Gastrocnemius medialis (tissue), 4 donors: ENCODE measurements at places on chromosomes 6 and 20. TPM values are rescaled to one million over a fixed set of nuclear protein-coding genes. Genes with fewer than 3 reads are reported as not detected.
A peak's percentile ranks its signal among the peaks of the same experiment; 100 is the strongest.

- no peak overlapping the region for H3K4me3 ChIP-seq
- no peak overlapping the region for H3K27ac ChIP-seq
- no peaks in the 10 kb centered on the region for H3K36me3 ChIP-seq
- H3K4me1 ChIP-seq: no peaks in the 10 kb centered on the region
- H3K27me3 ChIP-seq: no peaks in the 10 kb centered on the region
Measured at GRCh38 chr6:35969646-35970045, 48.7 kb upstream of the SRPK1 start.

GRCh38 chr6:141451511-141452353, 681.0 kb upstream of the GJE1 start:
- no peak for DNase-seq
- H3K4me3 ChIP-seq: no peak overlapping the region
- H3K4me1 ChIP-seq: no peaks in the 10 kb centered on the region
- no peaks in the 10 kb centered on the region for H3K36me3 ChIP-seq

DNA sequence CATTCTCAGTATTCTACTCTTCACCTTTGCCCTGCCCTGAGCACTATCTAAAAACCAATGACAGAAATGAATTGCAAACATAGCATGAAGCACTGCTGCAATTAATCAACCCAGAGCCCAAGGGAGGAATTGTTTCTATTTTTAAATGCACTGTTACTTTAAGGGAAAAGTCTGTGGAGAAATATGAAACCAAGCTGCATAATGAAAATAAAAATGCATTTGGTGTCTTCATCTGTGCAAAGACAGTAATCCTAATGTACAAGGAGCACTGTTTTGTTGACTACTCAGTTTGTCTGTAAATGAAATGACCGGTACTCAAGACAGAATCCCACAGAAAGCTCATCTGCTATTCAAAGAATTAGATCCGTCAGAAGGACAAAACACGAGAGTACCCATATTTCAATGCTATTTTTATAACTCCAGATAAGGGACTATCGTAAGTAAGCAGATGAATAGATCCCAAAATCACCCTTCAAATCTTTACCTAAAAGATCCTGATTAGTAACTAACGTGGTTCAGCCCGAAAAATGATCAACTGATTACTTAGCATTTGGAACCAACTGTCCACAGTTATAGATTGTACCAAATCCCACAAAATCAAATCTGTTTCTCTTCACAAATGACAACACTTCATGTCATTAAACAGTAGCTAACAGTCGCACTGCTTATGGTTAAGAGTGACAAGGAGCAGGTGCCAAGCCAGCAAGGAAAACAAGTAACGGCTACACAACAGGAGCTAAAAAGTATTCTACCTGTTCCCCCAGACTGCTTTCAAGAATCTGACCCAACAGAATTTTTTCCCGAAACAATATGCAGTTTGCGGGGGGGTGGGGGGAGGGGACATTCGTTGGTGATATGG, 2.4 kb downstream of the KIF13A start:
- DNase-seq: peak; percentile 21
- H3K4me3 ChIP-seq: peak overlapping the region; percentile 61
- peak overlapping the region; percentile 91 for H3K27ac ChIP-seq
- peaks cover 53% of the 10 kb centered on the region for H3K4me1 ChIP-seq

- no peak overlapping the region for H3K27ac ChIP-seq
- H3K36me3 ChIP-seq: no peaks in the 10 kb centered on the region
- H3K4me3 ChIP-seq: no peak overlapping the region
- no peaks in the 10 kb centered on the region for H3K4me1 ChIP-seq
- no peaks in the 10 kb centered on the region for H3K27me3 ChIP-seq
- no peak for DNase-seq
Measured at GRCh38 chr6:106069478-106069877, 16.7 kb upstream of the PRDM1 start.

The EEF1A2 gene
- total RNA-seq: 2,603 TPM

DNA sequence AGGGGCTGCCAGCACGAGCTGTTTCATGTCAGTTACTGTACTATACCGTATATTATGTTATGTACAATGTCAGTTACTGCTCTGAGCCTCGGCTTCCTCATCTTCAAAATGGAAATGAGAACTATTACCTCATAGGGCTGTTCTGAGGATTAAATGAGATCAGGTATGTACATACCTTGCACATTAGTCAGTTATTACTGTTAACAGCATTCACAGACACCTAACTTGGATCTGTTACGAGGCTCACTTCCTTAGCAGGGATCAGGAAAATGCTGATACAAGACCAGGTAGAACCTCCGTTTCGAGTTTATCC, 69.7 kb upstream of the TBC1D7 start:
- DNase-seq: no peak
- peaks cover 38% of the 10 kb centered on the region for H3K4me1 ChIP-seq
- no peaks in the 10 kb centered on the region for H3K27me3 ChIP-seq
- H3K27ac ChIP-seq: no peak overlapping the region

DNA sequence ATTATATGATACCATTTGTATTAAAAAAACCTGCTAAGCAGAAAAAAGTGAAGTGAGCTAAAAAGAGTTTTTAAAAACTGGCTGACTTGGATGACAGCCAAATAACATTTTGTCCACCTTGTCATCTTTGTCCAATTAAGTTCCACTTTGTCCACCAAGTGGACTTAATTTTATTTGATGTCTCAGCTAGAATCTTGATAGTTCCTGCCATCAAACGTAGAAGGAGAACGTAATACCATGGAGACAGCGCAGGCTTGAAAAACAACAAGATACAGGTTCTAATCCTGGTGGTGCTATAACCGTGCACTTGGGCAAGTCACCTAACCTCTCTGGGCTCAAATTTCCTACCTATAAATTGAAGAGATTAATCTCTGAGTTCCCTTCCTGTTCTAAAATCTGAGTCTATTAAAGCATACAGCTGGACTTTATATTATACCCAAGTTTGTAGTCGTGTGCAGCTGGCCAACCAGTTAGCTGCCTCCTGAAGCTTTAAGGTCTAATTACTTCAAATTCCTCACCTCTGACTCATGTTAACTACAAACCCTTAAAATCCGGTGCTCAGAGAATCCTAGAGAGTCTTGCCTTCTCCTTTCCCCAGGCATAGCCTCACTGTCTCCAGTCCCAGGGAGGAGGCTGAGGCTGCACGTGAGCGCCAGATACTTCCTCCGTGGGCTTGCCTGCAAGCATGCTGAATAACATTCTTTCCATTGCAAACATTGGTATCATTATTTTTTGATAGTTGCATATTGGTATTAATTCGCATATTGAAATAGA, 16.8 kb downstream of the TMEM244 start:
- no peaks in the 10 kb centered on the region for H3K36me3 ChIP-seq
- H3K27me3 ChIP-seq: no peaks in the 10 kb centered on the region
- DNase-seq: no peak
- no peak overlapping the region for H3K27ac ChIP-seq
- no peaks in the 10 kb centered on the region for H3K4me1 ChIP-seq
